ENCODE measurements at places on chromosomes 12 and 14.

DNA sequence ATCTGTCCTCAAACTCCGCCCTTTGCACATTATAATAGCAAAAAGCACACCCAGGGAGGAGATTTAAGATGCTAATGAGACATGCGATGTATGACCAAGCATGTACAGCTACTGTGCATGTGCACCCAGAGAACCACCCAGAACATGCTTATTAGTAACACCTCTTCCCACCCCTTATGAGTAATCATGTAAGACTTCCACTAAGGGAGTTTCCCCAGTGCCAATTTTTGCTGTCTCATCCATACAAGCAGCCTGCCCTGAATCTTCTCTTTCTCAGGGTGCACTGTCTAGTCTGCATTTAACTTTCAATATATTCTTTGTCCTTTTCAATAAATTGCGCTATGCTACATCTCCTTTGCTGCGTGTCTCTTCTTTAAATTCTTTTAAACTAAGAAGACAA is 830.0 kb upstream of the NOVA1 start:
- no peak for DNase-seq

GRCh38 chr14:103879118-103879569 is 31.8 kb upstream of the PPP1R13B start:
- DNase-seq, result no peak

DNA sequence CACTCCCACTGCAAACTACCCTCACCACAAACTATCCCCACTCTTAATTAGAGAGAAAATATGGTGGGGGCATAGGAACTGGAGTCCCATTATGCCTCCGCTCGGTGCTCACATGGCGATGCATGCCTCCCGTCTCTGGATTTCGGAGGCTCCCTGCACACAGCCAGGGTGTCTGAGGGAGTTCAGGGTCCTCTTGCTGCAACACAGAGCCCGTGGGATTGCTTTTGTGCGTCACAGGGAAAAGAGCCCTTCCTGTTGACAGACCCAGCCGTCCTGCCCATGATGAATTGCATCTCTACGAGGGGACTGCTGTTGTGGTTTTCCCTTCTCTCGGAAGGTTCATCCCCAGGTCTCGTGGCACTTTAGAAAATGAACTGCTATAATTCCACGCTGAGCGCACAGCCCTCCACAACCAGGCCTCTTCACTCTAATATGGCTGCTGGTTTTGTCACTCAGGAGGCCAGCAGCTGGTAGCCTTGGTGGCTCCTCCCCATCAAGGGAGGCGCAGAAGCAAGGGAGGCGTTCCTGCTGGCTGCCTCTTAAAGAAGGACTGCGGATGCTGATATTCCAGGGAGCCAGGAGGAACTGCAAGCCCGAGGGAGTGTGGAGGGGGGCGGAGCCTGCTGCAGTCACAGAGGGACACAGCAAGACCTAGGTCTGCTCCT is 158.0 kb downstream of the KCNA5 start:
- DNase-seq, result no peak

- no peak for DNase-seq
Measured at GRCh38 chr12:98475565-98475908, 39.9 kb upstream of the TMPO start.

- DNase-seq, result no peak
Measured at GRCh38 chr14:92460916-92461579, 52.5 kb upstream of the RIN3 start.

- no peak for DNase-seq
Measured at GRCh38 chr12:48061938-48062719, 43.8 kb downstream of the SENP1 start.

- DNase-seq, result no peak
Measured at GRCh38 chr12:95626854-95627253, 75.6 kb upstream of the USP44 start.
